ENCODE measurements at places on chromosomes 6 and 20. TPM values are rescaled to one million over a fixed set of nuclear protein-coding genes. Genes with fewer than 3 reads are reported as not detected.

Gene PRND
- not detected for total RNA-seq

Gene DACT2
- 1.5 TPM for total RNA-seq

Gene DEFB124
- total RNA-seq = not detected

Gene CCN5
- total RNA-seq = 134 TPM

Gene F13A1
- 58.4 TPM for total RNA-seq

Gene ANKRD6
- total RNA-seq = 13.3 TPM

Gene PRPF6
- total RNA-seq = 50.6 TPM
